ENCODE measurements at places on chromosomes 5 and 9.

GRCh38 chr9:1294641-1295258 lies 244.6 kb downstream of the DMRT2 start:
- DNase-seq: no peak

DNA sequence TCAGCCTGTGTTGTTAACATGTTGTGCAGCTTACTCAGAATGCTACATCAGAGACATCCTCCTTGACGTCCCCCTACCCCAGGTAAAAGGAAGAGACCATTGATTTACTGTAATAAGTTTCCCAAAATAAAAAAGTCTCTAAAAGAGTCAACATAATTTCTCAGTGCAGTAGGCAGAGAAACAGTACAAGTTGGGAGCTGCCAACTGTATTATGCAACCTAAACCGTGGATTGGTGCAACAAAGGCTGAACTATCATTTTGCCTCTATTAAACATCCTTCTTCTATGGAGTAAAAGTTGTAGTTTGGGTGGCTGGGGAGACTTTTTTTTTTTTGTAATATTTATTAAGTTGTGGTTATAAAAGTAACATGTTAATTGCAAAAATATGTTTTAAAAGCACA lies 208.0 kb downstream of the NR3C1 start:
- no peak for DNase-seq

DNA sequence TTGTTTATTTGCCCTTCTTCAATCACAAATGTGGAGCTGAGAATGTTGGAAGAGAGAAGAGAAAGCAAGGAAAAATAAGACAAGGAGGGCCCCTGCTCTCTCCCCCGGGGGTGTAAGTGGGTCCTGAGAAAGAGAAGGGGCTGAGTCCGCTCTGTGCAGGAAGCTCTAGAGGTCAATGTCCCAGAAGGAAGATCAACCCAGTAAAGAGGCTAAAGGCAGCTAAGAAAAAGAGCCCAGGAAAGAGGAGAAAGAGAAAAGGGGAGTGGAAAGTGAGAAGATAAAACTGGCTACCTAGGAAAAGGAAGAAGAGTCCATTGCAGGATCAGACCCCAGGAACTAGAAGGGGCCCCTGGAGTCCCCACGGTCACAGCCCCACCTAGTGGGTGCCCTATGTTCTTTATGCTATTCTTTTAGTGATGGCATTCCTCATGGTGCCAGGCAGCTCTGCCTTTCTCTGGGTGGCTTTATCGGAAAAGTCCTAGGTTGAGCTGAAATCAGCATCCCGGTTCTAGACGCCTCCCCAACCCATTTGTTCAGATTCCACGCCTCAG lies 583.4 kb downstream of the ACTL7B start:
- no peak for DNase-seq

DNA sequence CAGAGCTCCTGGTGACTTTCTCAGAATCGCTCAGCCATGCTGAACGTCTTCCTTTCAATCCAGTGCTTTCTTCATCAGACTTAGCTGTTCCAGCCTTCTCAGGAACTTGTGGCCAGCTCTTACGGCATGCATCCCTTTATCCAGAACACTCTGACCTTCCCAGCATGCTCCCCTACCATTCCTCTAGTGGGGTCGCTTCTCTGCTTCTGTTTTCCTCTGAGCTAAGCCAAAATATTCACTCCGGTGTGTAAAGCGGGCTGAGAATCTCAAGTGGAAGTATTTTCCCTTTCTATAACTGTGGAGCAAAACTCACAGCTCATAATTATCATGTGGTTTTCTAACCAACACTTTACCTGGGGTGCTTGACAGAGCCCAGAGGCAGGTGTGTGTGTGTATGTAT lies 6.2 kb downstream of the DCANP1 start:
- no peak for DNase-seq
